ENCODE measurements at places on chromosomes 6 and 20.

- no peak for DNase-seq
Measured at GRCh38 chr20:3940905-3941304, 51.7 kb downstream of the PANK2 start.

- DNase-seq = no peak
Measured at GRCh38 chr6:170044836-170045562, 245.9 kb downstream of the DLL1 start.

- DNase-seq = no peak
Measured at GRCh38 chr6:49155316-49155715, 307.7 kb downstream of the MMUT start.

DNA sequence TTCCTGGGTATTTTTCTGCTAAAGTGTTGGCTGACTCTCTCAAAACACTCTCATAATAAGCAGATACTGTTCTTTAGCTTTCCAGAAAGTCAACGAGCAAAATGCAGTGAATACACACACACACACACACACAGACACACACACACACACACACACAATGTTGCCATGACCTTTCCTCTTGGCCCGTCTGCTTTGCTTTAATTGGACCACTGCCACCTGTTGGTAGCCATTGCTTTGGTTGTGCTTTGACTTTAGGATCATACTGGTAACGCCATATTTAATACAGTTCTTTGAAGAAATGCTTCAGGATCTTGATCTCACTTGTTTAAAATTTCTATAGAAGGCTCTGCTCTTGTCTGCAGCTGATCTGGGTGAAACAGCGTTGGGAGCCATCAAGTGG lies 4.4 kb downstream of the FIG4 start:
- DNase-seq = peak; percentile 26

DNA sequence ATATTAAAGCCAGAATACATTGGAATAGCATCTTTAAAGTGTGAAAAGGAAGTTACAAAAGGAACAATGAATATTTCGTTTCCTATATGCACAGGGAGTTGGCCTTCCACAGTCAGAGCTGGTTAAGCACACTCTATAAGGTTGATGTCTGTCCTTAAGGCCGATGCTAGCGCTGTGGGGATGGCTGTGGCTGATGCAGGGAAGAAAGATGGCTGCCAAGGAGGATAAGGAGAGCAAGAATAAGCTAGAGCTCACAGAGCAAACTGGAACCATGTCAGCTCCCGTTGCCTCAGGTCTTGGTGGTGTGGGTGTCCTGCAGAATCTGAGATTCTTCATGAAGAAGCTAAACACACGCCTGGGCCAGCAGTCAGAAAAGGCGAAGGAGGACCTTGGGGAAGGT lies 20.8 kb upstream of the STX11 start:
- DNase-seq = no peak

- no peak for DNase-seq
Measured at GRCh38 chr6:141354191-141354955, 778.4 kb upstream of the GJE1 start.

GRCh38 chr6:6918216-6918983 lies 189.4 kb upstream of the RREB1 start:
- no peak for DNase-seq

GRCh38 chr6:25560865-25561264 lies 91.2 kb upstream of the SCGN start:
- no peak for DNase-seq

- no peak for DNase-seq
Measured at GRCh38 chr6:12137480-12137879, 125.4 kb downstream of the HIVEP1 start.

DNA sequence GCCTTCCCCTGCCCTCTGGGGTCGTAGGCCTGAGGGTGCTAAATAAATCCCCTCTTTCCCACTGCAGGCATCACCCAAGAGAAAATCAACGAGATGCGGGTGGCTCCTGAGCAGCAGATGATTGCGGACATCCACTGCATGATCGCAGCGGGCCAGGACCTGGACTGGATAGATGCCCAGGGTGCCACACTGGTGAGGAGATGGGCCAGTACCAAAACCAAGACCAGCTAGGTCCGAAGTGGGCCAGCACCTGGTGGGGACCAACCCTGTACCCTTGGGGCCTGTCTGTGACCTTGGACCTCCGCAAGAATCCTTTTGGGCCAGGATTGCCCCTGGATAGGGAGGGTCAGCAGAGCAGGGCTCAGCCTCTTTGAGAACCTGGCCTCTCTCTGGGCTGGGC lies 23.6 kb upstream of the FAM83D start:
- no peak for DNase-seq

- no peak for DNase-seq
Measured at GRCh38 chr6:51273228-51273961, 454.7 kb downstream of the TFAP2B start.

GRCh38 chr6:16933532-16933931 lies 168.3 kb upstream of the STMND1 start:
- no peak for DNase-seq

GRCh38 chr20:8389381-8390036 lies 257.4 kb downstream of the PLCB1 start:
- peak; percentile 47 for DNase-seq

DNA sequence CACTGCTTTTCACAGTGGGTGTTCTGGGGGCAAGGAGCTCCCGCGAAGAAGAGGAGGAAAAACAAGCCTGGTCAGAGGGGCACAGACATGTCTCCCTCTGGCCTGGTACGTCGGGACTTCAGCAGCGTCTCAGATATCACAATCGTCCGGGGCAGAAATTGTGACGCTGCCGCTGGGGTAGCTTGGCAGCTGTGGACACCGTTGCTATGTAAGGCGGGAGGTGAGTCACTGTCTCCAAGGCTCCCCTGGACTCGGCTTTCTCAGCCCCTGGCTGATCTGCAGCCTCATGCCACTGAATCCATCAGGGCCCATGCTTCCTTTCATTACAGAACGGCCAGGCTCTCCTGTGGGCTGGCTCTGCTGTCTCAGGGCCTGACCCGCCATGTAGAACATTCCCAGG lies 98.7 kb downstream of the SULF2 start:
- no peak for DNase-seq

GRCh38 chr6:3163248-3163594 lies 5.9 kb upstream of the TUBB2A start:
- no peak for DNase-seq

GRCh38 chr6:139940741-139941729 lies 566.6 kb upstream of the CITED2 start:
- DNase-seq = no peak

DNA sequence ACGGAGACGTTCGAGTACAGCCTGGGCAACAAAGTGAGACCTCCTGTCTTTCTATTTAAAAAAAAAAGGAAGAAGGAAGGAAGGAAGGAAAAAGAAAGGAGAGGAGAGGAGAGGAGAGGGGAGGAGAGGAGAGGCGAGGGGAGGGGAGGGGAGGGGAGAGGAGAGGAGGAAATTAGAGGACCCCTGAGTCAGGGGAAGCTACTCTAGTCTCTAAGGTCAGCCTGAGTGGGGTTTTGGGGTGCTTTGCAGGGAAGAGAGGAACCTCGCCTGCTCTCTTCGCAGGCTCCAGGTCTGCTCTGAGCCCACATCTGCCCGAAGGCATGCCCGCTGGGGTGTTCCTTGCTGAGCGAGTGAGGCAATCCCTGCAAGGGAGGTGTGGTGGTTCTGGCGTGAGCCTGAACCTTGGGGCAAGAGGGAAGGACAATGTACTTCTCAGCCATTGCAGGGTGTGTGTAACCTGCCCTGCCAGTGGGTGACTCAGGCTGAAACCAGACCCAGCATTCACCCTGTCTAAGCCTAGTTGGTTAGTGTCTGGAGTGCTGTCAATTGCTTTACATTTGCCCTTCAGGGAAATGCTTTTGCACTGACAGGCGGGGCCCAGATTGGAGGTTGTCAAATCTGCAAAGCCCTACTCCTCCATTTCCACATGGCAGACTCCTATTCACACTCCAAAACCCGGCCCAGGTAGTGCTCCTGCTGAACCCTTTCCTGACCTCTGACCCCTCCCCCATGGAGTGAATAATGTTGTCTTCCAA lies 15.3 kb upstream of the MMP9 start:
- no peak for DNase-seq

- DNase-seq = peak; percentile 51
Measured at GRCh38 chr6:99119109-99120031, 171.6 kb upstream of the FBXL4 start.

DNA sequence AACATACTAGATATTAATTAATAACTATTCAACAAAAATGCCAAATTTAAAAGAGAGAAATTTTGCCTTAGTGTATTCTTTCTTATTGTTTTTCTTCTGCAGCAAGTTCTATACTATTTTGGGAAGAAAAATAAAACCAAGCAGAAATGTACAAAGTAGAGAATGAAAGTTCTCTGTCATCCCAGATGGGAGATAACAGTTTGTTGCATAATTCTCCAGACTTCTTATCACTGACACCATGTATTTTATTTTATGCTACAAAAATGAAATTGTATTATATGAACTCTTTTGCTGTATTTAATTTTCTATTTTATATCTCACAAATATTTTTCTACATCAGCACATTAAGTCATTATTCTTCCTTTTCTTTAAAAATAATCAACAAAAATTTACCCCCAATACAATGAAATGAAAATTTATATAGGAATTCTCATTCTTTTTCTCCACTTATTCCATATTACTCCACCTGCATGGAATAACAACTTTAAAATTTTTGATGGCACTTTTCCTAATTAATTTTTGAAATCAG lies 18.2 kb downstream of the TMEM244 start:
- no peak for DNase-seq

DNA sequence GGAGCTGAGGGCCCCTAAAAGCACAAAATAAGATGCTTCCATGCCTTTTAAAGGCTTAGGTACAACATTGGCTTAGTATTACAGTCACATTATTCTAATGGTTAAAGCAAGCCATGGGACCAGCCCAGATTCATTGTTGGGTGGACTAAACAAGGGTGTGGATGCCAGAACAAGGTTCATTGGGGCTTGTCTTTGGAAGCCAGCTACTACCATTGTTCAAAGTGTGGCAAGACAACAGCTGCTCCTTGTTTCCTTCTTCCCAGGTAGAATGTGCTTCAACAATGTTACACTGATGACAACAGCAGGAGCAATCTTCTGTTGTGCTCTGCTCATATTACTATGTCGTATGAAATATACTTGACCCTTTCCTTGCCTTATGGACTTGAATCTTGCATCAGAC lies 261.5 kb downstream of the TBC1D7 start:
- DNase-seq = no peak

DNA sequence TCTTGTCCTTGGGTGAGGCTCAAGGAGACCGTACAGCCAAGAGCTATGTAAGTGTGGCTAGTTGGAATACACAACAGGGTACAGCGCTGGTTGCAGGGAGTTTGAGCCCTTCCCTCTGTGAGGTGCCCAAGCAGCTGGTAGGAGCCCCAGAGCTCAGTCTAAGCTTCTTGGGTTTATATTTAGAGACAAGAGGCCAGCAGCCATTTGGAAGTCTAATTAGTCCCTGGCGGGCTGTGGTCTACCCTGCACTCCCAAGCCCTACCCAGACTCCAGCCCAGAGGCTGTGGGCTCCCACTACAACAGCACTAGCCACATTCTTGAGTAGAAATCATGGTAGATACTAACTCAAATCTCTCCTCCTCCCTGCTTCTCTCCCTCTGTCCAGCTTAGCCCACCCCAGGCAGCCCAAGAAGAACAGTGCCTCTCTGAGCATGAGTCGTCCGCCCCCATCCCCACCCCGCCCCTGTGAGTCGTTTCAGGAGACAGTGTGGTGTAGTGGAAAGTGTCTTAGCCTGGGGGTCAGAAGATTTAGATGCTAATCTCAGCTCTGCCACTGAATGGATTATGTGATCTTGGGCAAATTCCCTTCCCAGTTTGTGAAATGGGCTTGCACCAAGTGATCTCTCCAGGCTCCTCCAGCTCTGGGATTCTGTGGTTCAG lies 37.8 kb downstream of the EIF2S2 start:
- DNase-seq = no peak

DNA sequence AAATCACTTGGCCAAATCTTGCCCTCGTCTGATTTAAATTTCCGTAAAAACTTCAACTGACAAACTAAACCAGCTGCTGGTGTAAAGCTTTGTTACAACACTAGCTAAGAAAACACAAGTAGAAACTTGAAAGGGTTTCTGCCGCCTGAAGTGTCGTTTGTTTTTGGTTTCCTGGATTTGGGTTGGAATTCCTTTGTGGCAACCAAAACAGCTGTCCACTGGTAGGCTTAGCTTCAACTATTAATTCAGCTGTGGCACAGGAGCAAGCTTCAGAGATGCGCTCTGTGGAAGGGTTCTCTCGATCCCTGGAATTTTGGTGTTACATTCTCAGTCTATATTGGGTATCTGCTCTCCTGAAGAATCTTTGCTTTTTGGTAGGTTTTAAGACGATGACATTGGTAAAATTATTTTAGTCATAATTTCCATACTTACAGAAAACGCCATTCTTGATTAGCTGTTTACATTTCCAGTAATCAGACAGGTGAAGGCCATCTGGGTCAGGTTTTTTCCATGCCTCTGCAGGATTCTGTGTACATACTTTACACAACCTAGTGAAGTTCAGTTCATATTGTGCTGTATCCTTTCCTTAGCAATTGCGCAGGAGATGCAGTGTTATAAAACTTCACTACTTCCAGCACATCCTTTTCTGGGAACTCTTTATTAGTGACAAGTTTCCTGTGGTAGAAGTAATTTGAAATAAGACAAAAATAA lies 29.9 kb upstream of the SAMD3 start:
- DNase-seq = no peak

GRCh38 chr6:22925920-22926789 lies 356.8 kb downstream of the HDGFL1 start:
- DNase-seq = no peak

DNA sequence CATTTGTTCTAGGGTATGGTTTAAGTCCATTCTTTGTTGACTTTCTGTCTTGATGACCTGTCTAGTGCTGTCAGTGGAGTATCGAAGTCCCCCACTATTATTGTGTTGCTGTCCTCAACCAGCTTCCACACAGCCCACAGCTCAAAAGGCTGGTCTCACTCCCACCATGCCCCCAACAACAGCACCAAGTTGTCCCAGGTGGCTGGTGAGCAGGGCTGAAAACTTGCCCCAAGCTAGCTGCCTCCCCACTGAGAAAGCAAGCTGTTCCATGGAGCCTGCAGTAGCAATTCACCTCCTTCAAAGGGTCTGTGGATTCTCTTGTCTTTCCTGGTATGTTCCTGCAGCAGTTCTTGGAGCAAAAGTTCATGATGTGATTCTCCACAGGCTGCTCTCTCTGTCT lies 221.0 kb downstream of the SYNDIG1 start:
- DNase-seq = no peak

DNA sequence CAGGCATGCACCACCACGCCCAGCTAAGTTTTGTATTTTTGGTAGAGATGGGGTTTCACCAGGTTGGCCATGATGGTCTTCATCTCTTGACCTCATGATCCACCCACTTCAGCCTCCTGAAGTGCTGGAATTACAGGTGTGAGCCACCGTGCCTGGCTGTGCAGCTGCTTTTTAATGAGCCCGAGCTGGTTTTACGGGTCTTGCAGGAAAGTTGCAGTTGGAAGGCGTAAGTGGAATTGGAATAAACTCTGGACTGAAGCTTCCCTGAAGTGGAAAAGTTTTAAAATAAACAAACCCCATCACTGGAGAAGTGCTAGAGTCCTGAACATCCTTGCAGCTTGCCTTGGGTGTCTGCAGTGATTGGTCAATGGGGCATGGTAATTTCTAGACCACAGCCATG lies 40.4 kb downstream of the KIF25 start:
- DNase-seq = no peak

All from kidney capillary endothelial cell (primary cell).